ENCODE measurements at places on chromosomes 16 and 17.

DNA sequence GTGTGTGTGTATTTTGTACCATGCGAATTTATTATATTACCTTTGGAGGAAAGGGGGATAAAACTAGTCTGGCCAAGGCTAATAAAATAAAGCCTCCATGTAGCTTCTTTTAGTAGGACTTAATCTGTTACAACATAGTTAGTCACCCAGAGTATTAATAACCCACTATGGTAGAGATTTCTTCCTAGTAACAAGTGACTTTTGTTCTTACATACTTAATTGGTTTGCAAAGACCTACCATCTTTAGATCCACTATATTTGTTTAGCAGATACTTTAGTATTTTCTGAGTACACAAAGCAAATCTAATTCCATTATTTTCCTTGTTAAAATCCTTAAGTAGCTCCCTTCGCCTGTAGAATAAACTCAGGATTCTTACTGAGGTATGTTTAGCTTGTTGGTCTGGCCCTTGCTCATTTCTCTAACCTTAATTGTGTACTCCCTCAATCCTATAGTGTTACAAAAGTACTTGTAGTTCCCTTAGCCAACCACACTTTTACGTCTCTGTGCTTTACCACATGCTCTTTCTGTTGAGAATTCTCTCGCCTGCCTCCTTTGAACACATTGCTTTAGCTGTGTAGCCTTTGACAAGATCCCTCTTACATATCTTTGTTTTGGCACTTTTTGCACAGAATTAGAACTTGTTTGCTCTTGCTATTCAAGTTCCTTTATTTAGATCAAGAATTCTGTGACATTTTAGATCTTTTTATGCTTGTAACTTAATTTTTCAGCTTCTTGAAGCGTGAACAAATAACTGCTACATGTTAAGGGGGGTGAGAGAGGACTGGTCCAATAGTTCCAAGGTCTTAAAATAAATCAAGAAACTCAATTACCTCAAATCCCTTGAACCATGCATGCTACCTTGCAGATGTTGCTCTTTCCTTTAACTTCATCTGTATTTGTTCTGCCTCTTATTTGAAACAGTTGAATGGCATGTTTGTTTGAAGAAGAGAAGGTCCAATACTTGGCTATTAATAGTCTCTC, 23.8 kb downstream of the CLTC start:
- peak; percentile 80 for DNase-seq

- no peak for DNase-seq
These were observed 33.6 kb upstream of the MED13 start for GRCh38 chr17:62098623-62099231.

- DNase-seq: peak; percentile 42
These were observed 118.5 kb upstream of the CACNG5 start for GRCh38 chr17:66716236-66717026.

GRCh38 chr17:28925912-28926365, 23.1 kb upstream of the DHRS13 start:
- DNase-seq: peak; percentile 95

GRCh38 chr16:87506423-87507350, 13.9 kb upstream of the ZCCHC14 start:
- no peak for DNase-seq

DNA sequence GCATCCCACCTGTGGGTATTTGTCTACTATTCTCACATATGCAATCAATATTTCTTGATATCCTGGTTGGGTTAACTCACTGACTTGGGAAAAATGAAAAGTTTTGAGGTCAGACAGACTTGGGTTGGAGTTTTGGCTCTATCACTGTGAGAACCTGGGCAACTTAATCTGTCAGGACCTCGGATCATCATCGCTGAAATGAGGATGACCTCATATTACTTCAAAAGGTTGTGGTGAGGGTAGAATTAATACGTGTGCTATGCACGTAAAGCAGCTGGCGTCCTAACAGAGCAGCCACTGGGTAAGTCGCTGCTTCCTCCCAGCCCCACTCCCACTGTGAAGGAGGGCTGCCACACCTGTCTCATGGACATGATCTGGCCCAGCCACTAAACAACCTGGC, 57.3 kb downstream of the COG7 start:
- no peak for DNase-seq

DNA sequence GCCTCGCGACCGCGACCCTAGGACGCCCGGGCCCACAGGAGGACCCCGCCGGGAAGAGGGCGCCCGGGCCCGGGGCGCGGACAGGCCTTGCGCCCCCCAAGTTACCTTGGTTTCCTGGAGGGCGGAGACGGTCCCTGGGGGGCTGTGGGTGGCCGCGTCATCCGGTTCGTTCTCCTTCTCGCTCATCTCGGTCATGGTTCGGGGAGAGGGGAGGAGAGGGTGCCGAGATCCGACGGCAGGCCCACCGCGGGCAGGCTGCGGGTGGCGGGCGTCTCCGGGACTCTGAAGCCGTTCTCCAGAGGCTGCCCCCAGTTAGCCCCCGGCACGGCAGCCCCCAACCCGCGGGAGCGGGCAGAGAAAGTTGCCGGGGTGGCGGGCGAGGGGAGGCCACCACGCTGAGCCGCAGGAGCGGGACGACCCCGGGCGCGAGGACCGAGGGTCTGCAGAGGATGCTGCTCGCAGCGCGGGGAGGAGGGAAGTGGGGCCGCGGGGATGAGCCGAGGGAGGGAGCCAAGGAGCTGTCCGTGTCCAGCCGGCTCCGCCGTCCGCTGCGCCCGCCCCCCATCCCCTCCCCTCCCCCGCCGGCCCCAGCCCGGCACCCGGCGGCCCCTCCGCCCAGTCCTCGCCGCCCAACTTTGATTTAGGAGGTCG, at the start of gene STAC2:
STAC2 (minus strand) TSS at position 638 of the 651 bp plus-strand sequence; CDS start at position 195, 443 bp downstream.
- no peak for DNase-seq

DNA sequence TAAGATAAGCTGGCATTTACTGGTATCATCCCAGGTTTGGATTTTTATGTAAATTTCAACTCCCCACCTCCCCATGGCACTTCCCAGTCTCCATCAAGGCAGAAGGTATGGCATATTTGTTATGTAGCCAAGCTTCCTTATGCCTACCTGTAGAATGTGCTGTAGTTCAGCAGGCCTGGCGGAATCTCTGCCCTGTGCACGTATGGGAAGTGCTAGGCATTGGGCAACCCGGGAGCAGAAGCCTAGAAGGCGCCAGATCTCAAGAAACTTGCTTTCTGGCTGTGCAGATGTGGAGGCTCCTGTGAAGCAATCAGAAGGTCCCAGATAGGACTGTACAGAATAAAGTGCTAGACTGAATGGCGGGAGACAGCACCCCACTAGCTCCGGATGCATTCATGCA, 64.7 kb downstream of the SNX20 start:
- DNase-seq: peak; percentile 27

- no peak for DNase-seq
These were observed 62.4 kb upstream of the PVALEF start for GRCh38 chr17:81102869-81103268.

- peak; percentile 14 for DNase-seq
These were observed 1.2 kb downstream of the QPRT start for GRCh38 chr16:29680180-29680598.

GRCh38 chr17:60248618-60249289, 99.0 kb downstream of the CA4 start:
- no peak for DNase-seq

DNA sequence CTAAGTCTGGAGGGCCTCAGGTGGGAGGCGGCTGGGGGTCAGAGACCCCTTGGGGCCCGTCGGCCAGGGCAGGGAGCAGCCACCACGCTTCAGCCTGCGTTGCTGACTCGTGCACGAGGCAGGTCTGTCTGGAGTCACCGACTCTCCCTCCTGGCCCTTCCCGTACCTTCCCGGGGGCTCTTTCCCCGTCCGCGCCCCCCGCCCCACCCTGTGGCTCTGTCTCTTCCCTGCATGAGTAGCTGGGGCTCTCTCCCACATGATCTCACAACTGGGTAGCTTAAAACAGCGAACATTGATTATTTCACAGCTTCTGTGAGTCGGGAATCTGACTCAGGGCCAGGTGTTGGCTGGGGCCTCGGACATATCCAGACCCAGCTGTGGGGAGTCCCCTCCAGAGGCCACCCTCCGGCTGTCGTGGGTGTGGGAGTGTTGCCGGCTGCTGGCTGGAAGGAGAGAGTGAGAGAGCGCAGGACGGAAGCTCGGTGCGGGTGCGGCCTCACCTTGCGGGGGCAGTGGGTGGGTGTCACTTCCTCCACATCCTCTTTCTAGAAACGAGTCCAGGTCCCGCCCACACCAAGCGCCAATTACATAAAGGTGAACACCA, 17.3 kb downstream of the BAHCC1 start:
- DNase-seq: no peak

GRCh38 chr17:38536661-38537060, 69.1 kb downstream of the SRCIN1 start:
- peak; percentile 32 for DNase-seq

- DNase-seq: no peak
These were observed 67.4 kb downstream of the SNX29 start for GRCh38 chr16:12043953-12044352.

- peak; percentile 47 for DNase-seq
These were observed 19.4 kb upstream of the UBE2I start for GRCh38 chr16:1290063-1290501.

- no peak for DNase-seq
These were observed 37.8 kb downstream of the YWHAE start for GRCh38 chr17:1362065-1362848.

Measured in amniotic epithelial cell (primary cell).